Stimulated activated CD8-positive, alpha-beta memory T cell treated with anti-CD3 and anti-CD28 coated beads, Interleukin-15, amount 100 ng/mL, for 1 hour (primary cell): ENCODE measurements at places on chromosomes 2 and 18.

- no peak for DNase-seq
Measured at GRCh38 chr2:235727891-235728799, 234.3 kb downstream of the AGAP1 start.

DNA sequence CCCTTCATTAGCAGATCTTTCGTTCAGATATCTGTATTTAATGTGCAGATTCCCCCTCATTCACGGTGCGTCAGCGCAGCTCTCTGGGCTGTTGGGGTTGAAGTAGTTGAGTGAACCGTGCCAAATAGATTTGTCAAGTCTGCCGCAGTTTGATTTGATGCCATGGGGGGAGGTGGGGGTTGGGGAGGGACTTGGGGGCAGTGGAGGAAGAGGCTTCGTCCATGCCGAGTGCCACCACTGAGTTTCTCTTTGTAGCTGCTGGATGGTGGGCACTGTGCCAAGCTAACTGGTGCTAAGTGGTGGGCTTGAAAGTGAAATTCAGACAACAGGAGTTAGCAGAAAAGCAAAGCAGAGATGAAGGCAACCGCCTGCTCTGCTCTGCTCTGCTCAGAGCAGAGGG is 47.9 kb downstream of the NRP2 start:
- DNase-seq, result no peak

DNA sequence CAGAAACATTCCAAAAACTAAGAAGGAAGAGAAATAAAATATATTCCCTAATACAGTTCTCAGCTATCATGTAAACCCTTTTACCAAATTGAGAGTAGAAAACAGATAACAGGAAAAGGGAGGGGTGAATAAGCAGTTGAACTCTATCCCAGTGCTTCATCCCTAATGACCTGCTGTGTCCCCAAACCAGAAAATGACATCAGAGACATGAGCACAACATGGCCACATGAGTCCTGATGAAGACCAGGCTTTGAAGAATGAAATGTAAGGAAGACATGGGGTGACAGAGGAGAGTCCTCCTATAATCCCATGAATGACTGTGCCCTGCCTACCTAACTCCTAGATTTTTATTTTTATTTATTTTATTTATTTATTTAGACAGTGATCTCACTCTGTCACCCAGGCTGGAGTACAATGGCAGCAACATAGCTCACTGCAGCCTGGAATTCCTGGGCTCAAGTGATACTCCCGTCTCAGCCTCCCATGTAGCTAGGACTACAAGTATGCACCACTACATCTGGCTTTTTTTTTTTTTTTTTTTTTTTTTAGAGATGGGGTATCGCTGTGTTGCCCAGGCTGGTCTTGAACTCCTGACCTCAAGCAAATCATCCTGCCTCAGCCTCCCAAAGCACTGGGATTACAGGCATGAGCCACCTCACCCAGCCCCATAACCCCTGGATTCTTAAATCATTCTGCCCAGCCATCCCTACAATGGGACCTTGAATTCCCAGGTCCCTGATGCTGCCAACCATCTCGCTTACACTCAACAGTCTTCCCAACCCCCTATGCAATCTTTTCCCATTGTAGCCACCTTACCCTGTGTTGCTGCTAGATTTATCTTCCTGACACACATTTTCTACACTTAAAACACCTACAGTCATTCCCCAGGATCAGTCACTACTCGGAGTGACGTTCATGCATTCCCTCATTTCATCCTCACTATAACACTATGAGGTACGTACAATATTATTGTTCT is 64.5 kb downstream of the ANKRD44 start:
- no peak for DNase-seq

- DNase-seq, result no peak
Measured at GRCh38 chr2:37555457-37555856, 116.0 kb downstream of the CDC42EP3 start.

- DNase-seq, result no peak
Measured at GRCh38 chr2:75634945-75635344, 11.6 kb upstream of the MRPL19 start.
